Thymus (tissue), 14 donors: ENCODE measurements at places on chromosomes 13 and 19. TPM values are rescaled to one million over a fixed set of nuclear protein-coding genes. Genes with fewer than 3 reads are reported as not detected.

Gene PLPPR3
- total RNA-seq: 0.19 TPM

Gene PEX11G
- total RNA-seq: 3.3 TPM

Gene IQCN
- total RNA-seq: 0.57 TPM

Gene UCHL3
- 57.9 TPM for total RNA-seq

Gene ZNF649
- 14.4 TPM for total RNA-seq

Gene TUBA3C
- not detected for total RNA-seq

Gene ZNF563
- 6.5 TPM for total RNA-seq

Gene CGB5
- 0.19 TPM for total RNA-seq

Gene ALOX5AP
- 77.1 TPM for total RNA-seq

GRCh38 chr13:54597540-54598088 is 1569.0 kb downstream of the OLFM4 start:
- DNase-seq: no peak

DNA sequence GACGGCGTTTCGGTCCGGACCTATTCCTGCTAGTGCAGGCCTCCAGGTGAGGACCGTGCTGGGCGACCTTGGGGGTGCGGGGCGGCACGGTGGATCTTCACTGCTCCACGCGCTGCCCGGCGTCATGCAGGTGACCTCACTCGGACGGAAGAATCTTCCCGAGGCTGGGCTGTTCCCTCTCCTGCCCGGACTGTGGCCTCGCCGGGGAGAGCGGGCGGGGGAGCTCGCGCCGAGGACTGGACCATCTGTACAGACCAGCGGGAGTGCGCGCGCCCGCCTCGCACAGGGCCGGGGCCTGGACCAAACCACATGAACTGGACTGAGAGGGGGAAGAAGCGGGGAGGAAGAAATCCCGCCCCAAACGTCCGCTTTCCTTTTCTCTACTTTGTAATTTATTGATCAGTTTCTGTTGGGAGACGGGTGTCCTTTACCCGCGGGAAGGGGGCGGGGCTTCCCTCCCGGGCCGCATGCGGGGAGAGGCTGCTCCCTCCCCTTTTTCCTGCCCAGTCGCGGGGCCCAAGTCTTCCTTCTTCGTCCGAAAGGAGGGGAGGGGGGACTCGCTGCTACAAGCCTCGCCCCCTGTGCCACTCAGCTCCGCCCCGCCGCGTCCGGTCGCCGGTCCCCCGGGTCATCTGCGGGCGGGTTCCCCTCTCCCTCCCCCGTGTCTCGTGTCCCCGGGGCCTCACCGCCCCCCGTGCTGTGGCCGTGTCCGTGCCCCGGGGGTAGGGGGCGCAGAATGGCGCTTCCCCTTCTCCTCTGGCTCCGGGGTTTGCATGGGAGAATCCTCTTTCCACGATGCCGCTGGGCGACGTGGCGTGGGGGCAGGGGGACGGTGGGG is 4.9 kb downstream of the HRC start:
- no peak for DNase-seq

DNA sequence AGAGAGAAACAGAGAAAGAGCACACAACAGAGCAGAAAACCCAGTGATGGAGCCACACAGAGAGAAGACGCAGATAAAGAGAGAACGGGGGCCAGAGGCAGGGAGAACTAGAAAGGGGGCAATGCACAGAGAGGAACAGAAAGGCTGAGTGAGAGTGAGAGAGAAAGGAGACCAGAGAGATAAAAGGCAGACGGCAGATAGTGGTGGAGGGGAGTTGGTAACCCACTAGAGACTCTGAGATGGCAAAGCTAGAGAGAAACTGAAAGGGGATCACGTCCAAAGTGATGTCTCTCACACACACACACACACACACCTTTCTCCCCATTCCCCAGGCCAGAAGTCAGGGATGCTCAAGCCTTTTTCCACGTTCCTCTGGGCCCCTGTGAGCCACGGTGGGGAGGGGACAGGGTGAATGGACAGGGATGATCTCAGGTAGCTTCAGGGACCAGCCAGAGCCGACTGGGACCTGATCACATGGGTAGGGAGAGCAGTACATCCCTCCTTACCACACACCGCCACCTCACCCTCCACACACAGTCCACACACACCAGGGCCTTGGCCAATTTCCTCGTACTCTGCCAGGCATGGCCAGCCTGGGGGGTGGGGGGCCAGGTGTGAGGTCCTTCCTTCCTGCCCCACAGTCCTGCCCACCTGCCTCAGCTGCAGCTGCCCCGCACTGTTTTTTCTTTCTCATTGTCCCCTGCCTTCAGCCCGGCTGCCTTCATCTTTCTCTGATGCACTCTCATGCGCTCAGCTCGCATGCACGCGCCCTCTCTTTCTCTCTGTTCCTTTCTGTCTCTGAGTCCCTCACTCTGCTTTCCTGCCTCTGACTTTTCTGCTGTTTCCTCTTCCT is 22.5 kb upstream of the POU2F2 start:
- DNase-seq: no peak

DNA sequence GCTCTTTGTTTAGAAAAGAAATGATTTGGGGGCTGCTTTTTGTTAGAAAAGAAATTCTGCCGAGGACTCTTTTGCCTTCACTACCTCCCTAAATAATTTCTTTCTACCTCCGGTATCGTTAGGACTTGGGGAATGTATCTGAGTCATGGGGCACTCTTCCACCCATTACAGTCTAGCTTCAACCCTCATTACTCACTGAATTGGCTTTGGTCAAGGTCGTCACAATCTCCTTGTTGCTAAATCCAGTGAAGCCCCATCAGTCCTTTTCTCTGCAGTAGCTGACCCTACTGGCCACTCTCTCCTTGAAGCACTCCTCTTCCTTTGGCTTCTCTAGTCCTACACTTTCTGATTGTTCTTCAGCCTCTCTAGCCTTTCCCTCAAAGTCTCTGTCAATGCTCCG is 34.0 kb downstream of the WDR87 start:
- DNase-seq: no peak

DNA sequence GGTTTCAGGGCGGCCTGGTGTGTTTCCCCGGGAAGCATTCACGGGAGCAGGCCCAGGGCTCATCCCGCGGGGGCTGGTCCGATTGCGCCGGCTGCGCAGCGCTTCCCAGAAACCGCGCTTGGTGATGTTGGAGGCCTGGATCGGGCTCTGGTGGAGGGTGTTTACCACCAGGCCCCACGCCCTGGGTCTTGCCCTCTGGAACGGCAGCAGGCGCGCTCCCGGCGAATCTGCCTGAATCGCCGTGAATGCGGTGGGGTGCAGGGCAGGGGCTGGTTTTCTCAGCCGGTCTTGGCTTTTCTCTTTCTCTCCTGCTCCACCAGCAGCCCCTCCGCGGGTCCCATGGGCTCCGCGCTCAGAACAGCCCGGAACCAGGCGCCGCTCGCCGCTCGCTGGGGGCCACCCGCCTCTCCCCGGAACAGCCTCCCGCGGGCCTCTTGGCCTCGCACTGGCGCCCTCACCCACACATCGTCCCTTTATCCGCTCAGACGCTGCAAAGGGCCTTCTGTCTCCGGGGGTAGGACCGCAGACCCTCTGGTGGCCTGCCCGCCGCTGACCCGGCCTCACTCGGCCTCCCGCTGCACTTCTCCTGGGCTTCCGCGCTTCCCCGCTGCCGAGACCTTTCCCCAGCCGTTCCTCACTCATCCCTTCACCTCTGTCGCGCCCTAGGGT is 69.4 kb upstream of the GJB6 start:
- DNase-seq: no peak
